Naive thymus-derived CD8-positive, alpha-beta T cell (primary cell): ENCODE measurements at places on chromosomes 2 and 18.

GRCh38 chr18:46917108-46917802 lies at the start of the genes KATNAL2 and PIAS2:
TSS of gene KATNAL2 (plus strand) at chr18:46917602. CDS start at chr18:46946873, 29,271 bp downstream.
TSS of gene PIAS2 (minus strand) at chr18:46917507. CDS start at chr18:46917345, 162 bp downstream.
- peak within 1 kb of the TSS; percentile 86 for H3K4me3 ChIP-seq
- H3K4me1 ChIP-seq = peaks cover 48% of the 10 kb centered on the region
- H3K27me3 ChIP-seq = no peaks in the 10 kb centered on the region

DNA sequence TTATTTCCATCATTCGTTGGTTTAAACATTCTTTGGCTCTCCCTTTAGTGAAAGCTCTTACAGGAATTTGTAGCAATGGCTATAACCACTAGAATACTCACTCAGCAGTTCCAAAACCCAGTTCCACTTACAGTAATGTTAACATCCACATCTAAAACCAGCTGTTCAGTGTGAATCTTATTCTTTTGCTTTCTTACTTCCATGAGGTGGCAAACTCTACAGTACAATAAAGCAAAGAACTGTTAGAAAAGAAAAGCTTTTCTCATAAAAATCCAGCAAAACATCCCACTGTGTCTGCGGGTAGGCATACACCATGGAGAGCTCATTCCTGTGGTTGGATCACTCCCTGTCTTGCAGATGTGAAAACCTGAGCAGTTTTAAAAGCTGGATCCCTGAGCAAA lies 147.1 kb downstream of the ARHGAP28 start:
- peaks cover 1% of the 10 kb centered on the region for H3K27me3 ChIP-seq
- H3K27ac ChIP-seq = no peak overlapping the region
- H3K36me3 ChIP-seq = no peaks in the 10 kb centered on the region
- H3K4me3 ChIP-seq = no peak overlapping the region
- H3K4me1 ChIP-seq = no peaks in the 10 kb centered on the region

GRCh38 chr18:79490626-79491041 lies 94.9 kb downstream of the NFATC1 start:
- H3K27ac ChIP-seq = no peak overlapping the region
- no peak overlapping the region for H3K4me3 ChIP-seq
- H3K27me3 ChIP-seq = no peaks in the 10 kb centered on the region
- no peak for DNase-seq

DNA sequence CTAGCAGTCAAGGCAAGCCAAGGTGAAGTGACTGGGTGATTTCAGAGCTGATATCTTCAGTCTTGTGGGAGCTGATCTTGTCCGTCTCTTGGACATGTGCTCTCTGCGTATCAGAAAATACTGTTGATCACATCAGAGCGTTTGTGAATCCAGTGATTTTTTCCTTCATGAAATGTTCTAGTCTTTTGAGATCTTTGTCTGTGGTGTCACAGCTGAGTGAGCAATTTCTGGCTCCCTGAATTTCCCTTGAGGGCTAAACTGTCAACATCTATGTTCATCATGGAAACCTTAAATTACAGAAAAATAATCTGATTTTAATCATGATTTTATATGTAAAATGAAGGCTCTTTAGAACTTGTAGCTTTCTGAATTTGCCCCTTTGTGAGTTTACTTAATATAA lies 432.0 kb downstream of the CCDC85A start:
- no peak overlapping the region for H3K27ac ChIP-seq
- no peaks in the 10 kb centered on the region for H3K4me1 ChIP-seq
- no peak for DNase-seq
- no peaks in the 10 kb centered on the region for H3K27me3 ChIP-seq
- H3K36me3 ChIP-seq = no peaks in the 10 kb centered on the region

DNA sequence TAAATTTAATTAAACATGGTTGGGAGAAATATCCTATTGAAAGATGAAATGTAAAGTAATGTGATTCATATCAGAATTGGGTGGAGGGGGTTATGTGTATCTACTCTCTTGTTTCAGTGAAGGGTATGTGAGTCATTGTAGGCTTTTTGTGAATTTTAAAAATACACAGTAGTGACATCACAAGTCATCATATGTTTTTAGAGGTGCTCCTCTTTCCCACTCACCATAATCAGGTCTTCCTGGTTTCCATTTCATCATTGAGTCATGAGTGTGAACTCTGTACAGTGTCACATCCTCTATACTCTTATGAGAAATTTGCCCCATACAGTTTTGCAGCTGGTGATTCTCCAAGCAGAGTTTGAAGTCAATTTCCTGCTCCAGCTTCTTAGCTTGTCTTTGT lies 18.8 kb downstream of the FSIP2 start:
- no peaks in the 10 kb centered on the region for H3K4me1 ChIP-seq
- peaks cover 4% of the 10 kb centered on the region for H3K36me3 ChIP-seq
- H3K27me3 ChIP-seq = no peaks in the 10 kb centered on the region
- no peak overlapping the region for H3K4me3 ChIP-seq
- no peak for DNase-seq

DNA sequence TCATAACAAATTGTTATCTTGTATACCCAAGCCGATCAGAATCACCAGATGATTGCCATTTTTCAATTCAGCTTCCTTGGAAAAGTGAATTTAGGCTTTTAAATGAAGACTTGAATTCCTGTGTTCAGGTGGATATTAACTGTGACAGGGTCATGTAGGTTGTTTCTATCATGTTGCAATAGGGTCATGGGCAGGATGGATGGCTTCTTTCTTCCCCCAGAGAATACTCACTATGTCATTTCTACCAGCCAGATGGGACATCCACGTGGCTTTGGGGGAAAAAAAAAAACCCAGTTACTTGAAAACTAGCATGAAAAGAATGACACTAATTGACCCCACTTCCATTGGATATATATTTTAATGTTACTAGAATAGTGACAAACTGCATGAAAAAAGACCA lies 14.6 kb upstream of the DSG2 start:
- H3K27me3 ChIP-seq = peaks cover 5% of the 10 kb centered on the region
- no peak overlapping the region for H3K27ac ChIP-seq
- H3K4me3 ChIP-seq = no peak overlapping the region
- H3K36me3 ChIP-seq = no peaks in the 10 kb centered on the region
- no peak for DNase-seq
- no peaks in the 10 kb centered on the region for H3K4me1 ChIP-seq

GRCh38 chr2:8628866-8629209 lies 53.0 kb upstream of the ID2 start:
- DNase-seq = no peak
- H3K27me3 ChIP-seq = no peaks in the 10 kb centered on the region
- H3K4me1 ChIP-seq = peaks cover 10% of the 10 kb centered on the region
- H3K27ac ChIP-seq = no peak overlapping the region
- H3K36me3 ChIP-seq = no peaks in the 10 kb centered on the region

DNA sequence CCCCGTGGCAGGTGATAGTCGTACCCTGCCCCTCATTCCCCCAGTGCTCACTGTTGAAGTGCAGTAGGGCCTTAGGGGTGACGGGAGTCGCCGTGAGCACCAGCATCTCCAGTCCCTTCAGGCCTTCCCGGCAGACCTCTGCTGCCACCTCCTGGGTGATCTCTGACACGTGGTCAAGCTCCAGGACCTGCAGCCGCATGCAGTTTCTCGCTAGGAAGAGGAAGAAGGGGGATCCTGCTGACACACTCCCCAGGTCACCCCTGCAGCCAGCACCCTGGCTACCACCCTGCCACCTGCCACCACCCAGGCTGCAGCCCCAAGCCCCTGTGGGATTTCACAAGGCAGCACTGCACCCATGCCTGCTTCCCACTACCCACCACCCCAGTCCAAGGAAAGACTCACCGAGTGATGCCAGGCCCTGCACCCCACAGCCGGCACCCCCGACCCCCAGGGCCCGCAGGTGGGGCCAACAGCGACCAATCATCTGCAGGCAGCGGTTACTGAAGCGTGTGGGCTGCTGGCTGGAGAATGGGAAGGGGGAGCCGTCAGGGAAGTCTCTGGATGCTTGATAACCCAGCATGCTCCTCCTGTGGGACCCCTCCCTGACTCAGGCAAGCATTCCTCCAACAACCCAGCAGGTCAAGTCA lies 23.8 kb downstream of the FBXO41 start:
- H3K4me3 ChIP-seq = no peak overlapping the region
- no peaks in the 10 kb centered on the region for H3K27me3 ChIP-seq
- H3K4me1 ChIP-seq = peaks cover 7% of the 10 kb centered on the region
- no peak for DNase-seq

- no peak for DNase-seq
- H3K27ac ChIP-seq = no peak overlapping the region
- H3K36me3 ChIP-seq = no peaks in the 10 kb centered on the region
- H3K4me1 ChIP-seq = peaks cover 1% of the 10 kb centered on the region
- no peak overlapping the region for H3K4me3 ChIP-seq
Measured at GRCh38 chr2:152433289-152433688, 98.3 kb downstream of the FMNL2 start.

DNA sequence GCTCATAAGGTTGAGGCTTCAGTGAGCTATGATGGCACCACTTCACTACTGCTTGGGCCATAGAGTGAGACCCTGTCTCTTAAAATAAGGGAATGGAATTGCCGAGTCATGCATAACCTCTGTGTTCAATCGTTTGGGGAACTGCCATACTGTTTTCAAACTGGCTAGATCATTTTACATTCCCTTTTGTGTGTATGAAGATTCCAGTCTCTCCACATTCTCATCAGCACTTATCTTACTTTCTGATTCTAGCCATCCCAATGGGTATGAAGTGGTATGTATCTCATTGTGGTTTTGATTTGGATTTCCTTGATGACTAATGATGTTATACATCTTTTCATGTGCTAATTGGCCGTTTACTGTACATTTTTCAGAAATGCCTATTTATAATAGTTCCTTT lies 23.7 kb downstream of the MARCHF7 start:
- H3K36me3 ChIP-seq = peaks cover 27% of the 10 kb centered on the region
- no peaks in the 10 kb centered on the region for H3K27me3 ChIP-seq
- no peak for DNase-seq
- no peak overlapping the region for H3K27ac ChIP-seq

GRCh38 chr2:175126661-175127060 lies 41.3 kb downstream of the ATF2 start:
- H3K27ac ChIP-seq = no peak overlapping the region
- no peak overlapping the region for H3K4me3 ChIP-seq
- H3K4me1 ChIP-seq = peaks cover 4% of the 10 kb centered on the region
- H3K27me3 ChIP-seq = no peaks in the 10 kb centered on the region

DNA sequence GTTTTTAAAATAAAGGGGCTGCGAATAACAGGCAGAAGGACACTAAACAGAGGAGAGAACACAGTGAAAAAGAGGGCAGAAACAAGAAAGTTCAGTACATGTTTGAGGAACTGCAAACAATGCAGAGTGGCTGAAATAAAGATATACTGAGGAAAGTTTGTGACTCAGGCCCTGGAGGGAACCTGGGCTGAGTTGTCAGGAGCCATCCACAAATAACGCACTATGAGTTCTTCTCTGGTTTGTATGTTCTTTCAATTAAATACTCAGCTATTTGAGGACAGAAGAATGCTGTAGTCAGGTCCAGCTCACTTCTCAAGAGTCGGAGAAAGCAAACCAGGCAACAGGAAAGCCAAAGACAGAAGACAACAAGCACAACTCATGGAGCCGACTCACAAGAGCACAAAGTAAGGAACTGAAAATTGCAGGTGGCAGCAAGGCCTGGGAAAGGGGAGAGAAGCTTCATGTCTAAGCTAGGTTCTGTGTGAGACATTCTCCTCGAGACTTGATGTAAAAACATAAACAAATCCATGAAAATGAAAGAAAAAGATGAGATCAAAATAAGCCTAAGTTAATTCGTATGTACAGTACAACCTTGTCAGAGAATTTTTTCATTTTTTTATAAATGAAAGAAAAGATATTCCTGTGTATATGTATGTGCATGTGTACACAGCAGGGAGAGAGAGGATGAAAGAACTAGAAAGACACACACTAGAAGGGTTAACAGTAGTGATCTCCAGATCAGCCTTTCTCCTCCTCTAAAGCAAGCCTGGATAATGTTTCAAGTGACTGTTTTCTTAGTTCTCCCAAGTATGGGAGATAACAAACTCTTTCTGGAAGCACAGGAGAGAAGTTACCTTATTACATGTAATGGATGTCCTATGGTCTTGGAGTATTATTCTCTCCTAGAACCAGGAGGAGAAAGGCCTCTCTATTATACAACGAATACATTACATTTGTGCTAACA lies 41.5 kb downstream of the CHN1 start:
- H3K4me3 ChIP-seq = no peak overlapping the region
- no peak for DNase-seq
- peaks cover 7% of the 10 kb centered on the region for H3K4me1 ChIP-seq
- H3K27ac ChIP-seq = no peak overlapping the region
- peaks cover 2% of the 10 kb centered on the region for H3K27me3 ChIP-seq
- H3K36me3 ChIP-seq = no peaks in the 10 kb centered on the region

DNA sequence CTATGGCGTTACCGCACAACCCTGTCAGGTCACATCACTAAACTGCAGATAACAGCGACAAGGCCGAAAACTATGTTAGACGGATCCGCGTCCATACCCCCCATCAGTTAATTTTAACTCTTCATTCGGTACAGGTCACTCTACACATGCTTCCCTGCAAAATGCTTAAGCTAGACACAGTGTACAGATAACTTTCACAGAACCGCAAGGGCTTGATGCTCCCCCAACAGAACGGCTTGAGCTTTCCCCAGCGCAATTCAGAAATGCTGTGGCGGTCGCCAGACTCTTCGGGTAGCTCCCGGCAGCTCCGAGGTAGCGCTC lies 283 bp upstream of the RBBP8 start:
- H3K27me3 ChIP-seq = peaks cover 1% of the 10 kb centered on the region
- H3K4me1 ChIP-seq = peaks cover 16% of the 10 kb centered on the region
- peak overlapping the region; percentile 90 for H3K4me3 ChIP-seq
- peak overlapping the region; percentile 48 for H3K27ac ChIP-seq
- no peaks in the 10 kb centered on the region for H3K36me3 ChIP-seq

- H3K4me3 ChIP-seq = no peak overlapping the region
- no peak overlapping the region for H3K27ac ChIP-seq
- DNase-seq = no peak
- H3K36me3 ChIP-seq = no peaks in the 10 kb centered on the region
- H3K4me1 ChIP-seq = no peaks in the 10 kb centered on the region
Measured at GRCh38 chr18:6666012-6666685, 63.4 kb upstream of the ARHGAP28 start.

DNA sequence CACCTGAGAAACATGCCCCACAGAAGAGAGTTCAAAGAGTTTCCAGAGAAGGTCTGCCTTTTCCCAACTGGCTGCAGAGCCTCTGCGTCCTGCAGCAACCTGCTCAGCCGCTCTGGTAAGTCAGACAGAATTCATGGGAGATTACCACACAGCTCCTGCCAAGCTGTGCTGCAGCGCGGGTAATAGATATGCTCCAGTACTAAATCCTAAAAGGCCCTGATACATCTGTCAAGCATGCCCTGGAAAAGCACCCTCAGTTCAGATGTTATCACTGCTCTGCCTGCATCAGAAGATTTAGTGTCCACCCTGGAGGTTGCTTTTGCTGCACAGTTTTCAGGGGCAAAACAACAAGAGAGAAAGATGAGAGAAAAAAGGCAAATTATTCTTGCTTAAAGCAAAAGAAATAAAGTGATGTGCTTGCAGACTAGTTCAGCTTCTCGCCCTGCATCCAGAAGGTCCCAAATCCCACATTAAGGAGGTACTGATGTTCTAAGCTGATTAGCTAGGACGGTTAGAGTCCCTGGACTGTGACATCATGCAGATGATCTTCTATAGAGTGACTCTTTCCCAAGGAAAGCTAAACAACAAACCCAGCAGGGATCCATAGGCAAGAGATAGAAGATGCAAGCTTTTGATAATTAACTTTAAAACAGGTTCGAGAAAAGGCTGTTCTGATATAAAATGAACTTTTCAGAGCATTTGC lies 488.6 kb downstream of the BCL11A start:
- no peak overlapping the region for H3K4me3 ChIP-seq
- no peaks in the 10 kb centered on the region for H3K4me1 ChIP-seq
- no peak for DNase-seq
- no peaks in the 10 kb centered on the region for H3K36me3 ChIP-seq
- no peak overlapping the region for H3K27ac ChIP-seq

- H3K4me1 ChIP-seq = no peaks in the 10 kb centered on the region
- no peak for DNase-seq
- H3K27ac ChIP-seq = no peak overlapping the region
- H3K27me3 ChIP-seq = peaks cover 3% of the 10 kb centered on the region
- no peaks in the 10 kb centered on the region for H3K36me3 ChIP-seq
- no peak overlapping the region for H3K4me3 ChIP-seq
Measured at GRCh38 chr2:2828774-2829368, 497.8 kb upstream of the MYT1L start.
